Mucosa of descending colon (tissue), 3 donors: ENCODE measurements at places on chromosomes 6 and 20.

DNA sequence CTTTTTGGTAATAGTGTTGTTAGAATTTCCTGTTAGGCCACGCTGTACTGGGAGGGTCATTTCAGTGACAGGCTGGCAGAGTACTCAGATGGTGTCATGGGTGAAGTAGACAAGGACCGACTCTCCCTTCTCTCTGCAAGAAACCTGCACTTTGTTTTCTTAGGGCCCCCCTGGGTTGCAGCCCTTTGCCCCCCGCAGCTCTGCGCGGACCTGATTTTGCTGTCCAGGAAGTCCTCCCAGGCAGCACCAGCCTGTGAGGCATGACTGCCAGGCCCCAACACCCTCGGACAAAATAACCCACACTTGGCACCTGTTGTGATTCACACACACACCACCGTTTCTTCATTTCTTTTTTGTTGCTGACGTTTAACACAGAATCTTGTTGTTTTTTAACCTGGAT is 21.8 kb upstream of the CLDN20 start:
- no peak for DNase-seq

- no peak for DNase-seq
Observed at GRCh38 chr20:50996901-50997865, 25.7 kb downstream of the KCNG1 start.

DNA sequence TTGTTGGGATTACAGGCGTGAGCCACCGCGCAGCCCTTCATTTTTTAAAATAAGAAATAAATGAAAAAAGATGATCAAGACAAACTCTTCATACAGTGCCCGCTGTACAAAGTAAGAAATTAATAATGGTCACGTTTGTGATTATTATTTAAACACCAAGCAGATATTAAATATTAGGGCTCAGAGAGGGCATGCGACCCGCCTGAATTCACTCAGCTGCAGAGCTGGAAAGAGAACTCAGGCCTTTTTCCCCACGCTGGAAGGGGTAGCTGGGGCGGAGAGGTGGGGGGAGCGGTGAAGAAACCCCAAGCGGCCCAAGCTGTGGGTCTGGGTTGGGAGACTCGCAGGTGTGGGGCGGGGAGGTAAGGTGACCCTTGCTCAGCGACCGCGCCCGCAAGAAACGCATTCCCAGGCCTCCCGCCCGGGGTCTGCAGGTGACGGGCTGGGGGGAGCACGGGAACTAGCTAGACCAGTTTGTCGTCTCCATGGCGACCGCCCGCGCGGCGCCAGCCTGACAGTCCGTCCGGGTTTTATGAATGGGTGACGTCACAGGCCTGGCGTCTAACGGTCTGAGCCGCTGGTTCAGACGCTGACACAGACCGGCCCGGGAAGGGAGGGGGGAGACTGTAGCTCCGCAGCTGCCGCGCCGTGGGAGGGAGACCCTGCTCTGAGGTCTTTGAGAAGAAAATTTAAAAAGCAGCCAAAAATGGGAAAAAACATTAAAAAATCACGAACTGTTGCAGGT is 1.1 kb upstream of the ID1 start:
- peak; percentile 95 for DNase-seq

DNA sequence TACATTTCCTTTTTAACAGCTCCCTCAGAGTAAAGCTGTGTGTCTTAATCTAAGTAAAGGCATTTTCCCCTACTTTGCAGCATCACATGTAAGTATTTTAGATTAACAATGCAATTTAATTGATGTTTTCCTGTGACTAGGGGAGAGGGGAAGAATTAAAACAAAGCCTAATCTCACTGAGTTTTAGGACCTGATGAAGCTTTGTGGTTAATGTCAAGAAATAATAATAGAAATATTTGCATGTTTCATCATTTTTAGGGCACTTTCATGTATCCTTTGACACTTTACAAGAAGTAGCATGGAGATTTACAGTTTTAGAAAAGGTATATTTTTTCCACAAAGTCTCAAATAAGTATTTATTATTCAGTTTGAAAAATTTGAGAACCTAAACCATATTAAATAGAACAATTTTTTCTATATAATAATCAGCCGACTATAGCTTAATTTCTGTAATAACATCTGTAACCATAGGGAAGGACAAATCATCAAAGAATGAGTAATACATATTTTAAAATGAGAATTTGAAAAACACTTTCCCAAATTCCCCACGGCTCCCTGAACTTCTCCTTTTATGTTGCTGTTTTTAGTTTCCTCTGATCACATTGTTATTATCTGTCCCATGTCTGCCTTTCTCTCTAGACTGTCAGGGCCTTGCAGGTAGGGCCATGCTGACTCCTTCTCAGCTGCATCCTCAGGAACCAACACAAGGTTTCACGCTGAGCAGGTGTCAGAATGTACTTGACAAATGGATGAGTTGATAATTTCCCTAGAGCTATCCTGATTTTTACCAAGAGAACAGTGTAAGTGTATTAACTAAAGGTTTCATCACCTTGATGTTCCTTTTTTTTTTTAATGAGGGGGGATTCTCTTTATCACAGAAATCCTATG is 338.1 kb downstream of the SYNE1 start:
- DNase-seq = no peak

DNA sequence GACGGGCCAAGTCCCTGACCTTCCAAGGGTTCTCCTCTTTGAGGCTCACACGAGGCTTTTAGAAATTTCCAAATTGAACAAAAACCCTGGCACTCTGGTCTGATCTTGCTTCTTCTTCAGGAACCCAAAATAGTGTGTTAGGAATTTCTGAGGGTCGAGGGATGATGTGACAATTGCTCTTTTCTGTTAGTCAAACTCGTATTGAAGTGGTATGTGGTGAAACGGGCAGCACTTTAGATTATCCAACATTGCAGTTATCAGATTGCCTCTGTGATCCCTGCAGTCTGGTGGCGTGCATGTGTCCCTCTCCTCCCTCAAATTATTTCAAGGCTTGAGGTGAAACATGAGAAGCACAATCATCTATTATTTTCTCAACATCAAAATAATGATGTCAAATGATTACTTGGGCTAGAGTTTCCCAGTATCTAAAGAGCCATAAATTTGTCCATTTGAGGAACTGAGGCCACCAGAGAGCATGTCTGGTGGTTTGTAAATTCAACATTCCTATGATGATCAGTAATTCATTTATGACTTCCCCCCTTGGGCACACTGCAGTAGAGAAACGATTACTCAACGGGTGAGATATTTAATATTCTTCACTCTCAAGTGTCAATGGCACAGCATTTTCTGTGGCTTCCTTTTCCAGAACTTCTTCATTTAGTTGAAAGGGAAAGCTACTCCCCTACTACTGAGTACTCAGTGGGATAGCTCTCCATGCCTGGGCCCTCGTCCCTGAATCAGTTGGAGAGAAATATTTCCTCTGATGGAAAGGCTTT is 308.6 kb upstream of the MAP3K7 start:
- no peak for DNase-seq

DNA sequence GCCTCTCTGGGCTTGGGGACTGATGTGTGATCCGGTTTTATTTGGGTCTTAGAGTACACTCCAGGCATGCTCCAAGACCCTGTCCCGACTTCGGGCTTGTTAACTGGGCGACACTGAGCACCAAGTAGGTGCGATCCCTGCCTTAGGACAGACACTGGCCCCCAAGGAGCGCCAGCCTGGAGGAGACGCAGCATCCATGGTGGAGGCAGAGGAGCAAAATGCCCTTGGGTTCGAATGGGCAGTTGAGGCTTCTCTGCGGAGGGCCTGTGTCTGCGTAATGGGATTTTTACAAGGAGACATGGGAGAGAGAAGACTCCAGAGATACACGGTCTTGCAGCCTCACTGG is 593 bp upstream of the LEMD2 start:
- peak; percentile 39 for DNase-seq

- no peak for DNase-seq
Observed at GRCh38 chr6:47303861-47304260, 5.8 kb downstream of the TNFRSF21 start.

DNA sequence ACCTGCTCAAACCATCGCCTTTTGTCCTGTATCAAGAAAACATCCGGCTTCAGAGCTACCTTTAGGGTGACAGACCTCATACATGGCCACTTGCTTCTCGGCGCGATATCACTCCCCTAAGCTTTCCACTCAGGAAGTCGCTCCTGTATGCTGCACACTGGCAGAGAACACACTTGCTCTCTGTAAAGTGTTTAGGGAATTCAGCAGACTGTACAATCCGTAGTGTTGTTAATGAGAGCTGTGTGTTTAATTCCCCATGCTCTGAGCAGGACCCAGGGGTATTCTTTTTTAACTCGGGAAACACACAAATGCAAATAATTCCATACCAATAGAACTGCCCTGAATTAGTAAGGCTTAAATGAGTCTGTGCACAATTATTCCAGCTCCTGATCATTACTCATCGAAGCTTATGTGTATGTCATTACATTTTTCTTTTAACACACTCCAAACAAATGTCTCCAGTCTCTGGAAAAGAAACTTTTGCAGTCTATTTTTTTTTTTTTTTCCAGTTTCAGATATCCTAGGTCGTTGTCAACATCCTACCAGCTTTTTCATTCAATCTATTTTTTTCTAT is 338.7 kb upstream of the ARID1B start:
- no peak for DNase-seq

- DNase-seq = peak; percentile 38
Observed at GRCh38 chr6:35091346-35092083, 49.6 kb downstream of the TCP11 start.

- DNase-seq = no peak
Observed at GRCh38 chr20:51752343-51752951, 15.7 kb downstream of the ATP9A start.

GRCh38 chr20:18138639-18139583 is 1.2 kb downstream of the KAT14 start:
- peak; percentile 31 for DNase-seq

DNA sequence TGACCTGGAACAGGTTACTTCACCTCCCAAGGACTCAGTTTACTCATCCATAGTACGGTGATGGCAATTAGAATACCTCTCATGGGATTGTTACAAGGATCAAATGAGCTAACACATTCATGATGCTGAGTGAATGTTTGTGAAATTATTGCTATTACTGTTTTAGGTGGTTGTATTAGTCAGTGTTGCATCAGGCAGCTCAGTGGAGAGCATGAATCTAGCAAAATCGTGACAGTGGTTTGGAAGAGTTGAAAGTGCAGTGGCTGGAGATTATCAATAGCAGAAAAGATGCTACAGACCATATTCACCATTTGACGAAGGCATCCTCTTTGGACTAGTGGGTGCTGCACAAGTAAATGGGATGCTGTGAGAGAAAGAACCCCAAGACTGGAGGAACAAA is 50.4 kb upstream of the CTNNBL1 start:
- DNase-seq = no peak

DNA sequence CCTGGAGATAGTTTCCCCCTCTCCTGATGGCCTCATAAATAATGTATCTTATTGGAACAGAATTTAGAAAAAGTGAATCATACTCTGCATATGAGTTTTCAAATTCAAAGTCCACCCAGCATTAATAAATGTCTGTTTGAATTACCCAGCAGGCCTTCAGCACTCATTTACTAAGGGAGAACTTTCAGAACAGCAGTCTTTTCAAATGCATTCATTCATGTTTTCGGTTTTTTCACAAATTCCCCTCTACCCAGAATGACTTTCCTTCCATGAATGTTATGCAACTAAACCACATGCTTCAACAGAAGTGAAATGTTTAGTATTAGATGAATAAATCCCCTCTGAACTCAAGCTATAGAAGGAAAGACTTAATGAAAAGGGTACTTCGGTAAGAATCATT is 92.4 kb downstream of the RTN4IP1 start:
- DNase-seq = no peak

DNA sequence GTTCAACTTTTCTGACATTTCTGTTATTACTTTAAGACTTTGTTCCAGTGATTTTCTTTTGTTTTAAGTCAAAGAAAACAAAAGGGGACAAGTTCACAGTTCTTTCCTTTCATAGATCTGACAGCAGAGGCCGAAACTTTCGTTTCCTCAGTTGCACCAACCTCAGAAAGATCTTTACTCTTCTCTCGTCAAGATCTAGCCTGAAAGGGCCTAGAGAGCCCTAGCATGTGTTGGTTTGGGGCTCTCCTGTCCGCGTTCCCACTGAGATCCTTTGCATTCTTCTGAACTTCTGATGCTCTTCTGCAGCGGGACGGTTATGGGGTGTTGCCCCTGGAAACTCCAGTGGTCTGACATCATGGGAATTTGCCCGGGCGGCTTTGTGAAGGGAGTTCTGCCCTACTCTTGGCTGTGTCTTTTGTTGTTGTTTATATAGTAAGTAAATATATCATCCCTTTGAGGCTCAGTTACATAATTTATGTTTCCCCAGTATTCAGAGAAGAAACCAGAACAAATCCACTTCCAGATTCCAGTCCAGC is 129.1 kb downstream of the SASH1 start:
- no peak for DNase-seq

GRCh38 chr6:158706369-158706982 is 56.6 kb downstream of the SYTL3 start:
- peak; percentile 58 for DNase-seq

DNA sequence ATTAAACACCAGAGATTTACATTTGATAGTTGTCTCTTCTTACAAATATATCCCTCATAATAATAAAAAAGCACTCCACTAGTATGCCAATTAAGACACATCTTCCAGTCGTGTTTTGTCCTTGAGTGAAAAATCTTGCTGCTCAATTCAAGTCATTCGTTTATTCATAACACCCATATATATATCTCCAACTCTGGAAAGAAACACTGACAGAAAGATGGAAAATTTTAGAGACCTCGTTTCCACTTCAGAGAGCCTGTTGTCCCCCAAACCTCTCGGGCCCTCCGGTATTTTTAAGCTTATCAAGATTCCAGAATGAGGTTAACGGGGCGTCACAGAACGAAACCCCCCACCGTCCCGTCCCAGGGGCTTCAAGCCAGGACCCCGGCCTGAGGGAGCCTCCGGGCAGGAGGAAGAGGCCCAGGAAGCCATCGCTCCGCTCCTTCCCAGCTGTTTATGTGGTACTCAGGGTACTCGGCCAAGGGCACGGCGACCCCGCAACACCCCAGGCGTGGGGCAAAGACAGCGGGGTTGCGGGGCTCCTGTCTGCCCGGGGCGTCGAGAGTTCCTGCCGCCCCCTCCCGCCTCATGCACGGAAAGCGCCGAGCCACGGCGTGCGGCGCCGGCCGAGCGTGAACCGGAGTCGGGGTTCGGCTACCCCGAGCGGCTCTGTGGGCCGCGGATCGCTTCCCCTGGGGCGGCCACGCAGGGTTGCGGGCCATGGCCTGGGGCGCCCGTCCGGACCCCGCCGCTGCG is 623 bp upstream of the SNX9 start:
- no peak for DNase-seq

DNA sequence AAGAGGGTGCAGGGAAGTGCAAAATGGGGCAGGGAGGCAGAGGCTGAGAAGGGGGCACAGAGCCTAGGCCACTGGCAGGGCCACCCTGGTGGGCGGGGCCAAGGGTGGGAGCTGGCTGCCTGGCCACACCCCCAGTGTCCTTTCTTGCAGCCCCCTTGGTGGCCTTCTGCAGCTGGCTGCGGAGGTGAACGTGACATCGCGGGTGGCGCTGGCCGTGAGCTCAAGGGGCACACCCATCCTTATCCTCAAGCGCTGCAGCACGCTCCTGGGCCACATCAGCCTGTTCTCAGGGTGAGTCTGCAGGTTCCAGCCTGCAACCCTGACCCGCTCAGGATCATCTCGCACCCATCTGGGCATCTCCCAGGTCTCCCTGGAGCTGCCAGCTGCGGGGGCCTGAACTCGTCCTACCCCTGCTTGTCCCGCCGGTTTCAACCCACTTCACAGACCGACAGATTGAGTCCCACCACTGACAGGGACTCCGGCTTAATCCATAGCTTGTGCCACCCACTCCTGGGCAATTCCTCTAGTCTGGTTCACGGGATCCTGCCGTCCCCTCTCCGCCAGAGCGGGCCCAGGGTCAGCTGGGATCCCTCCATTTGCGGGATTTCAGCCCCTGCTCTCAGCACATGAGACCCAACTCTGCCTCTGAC is 6.2 kb downstream of the BPIFB3 start:
- no peak for DNase-seq

- no peak for DNase-seq
Observed at GRCh38 chr20:58040447-58041290, 187.8 kb downstream of the ANKRD60 start.

GRCh38 chr6:135226537-135226936 is 45.4 kb downstream of the MYB start:
- no peak for DNase-seq
